ENCODE measurements at places on chromosomes 3 and 15. TPM values are rescaled to one million over a fixed set of nuclear protein-coding genes. Genes with fewer than 3 reads are reported as not detected.

GRCh38 chr3:16126634-16127033 is 47.8 kb upstream of the GALNT15 start:
- no peak overlapping the region for H3K4me3 ChIP-seq
- H3K27ac ChIP-seq, result no peak overlapping the region
- H3K4me1 ChIP-seq, result peaks cover 31% of the 10 kb centered on the region
- H3K36me3 ChIP-seq, result no peaks in the 10 kb centered on the region
- DNase-seq, result no peak
- no peaks in the 10 kb centered on the region for H3K27me3 ChIP-seq

DNA sequence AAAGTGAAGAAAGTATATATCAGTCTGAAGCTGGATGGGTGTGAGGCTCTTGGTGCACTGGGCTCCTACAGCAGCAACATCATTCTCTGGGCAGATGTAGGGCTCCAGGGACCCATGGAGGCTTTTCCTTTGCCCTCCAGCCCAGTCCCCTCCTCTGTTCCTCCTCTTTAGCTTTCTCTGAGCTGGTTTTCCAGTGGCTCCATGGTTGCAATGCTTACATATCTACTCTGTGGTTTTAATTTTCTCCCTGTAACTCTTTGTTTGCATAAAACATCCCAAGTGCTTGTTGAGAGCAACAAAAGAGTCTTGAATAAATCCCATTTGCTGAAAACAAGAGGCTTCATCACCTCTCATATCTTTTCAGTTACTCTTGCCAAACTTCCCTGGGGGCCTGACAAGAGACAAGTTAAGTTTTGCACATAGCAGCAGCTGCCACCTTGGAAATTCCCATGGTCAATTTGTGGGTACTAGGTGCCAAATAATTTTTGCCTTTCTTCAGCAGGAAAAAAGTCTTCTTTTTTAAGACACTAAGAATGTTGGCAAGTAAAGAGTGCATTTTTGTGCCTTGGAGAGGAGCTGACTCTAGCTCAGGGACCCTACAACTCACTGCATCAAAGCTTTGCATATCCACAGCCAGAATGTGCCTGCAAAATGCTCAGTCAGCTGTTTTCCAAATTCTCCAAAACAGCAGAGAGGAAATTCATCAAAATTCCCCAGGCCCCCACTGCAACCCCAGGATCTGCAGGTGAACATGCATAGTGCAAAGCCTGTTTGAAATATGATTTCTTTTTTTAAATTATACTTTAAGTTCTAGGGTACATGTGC is 41.9 kb downstream of the COLQ start:
- no peak overlapping the region for H3K4me3 ChIP-seq
- no peak overlapping the region for H3K27ac ChIP-seq
- H3K27me3 ChIP-seq, result no peaks in the 10 kb centered on the region
- DNase-seq, result no peak

Gene ACAA1
- 69.4 TPM for total RNA-seq

DNA sequence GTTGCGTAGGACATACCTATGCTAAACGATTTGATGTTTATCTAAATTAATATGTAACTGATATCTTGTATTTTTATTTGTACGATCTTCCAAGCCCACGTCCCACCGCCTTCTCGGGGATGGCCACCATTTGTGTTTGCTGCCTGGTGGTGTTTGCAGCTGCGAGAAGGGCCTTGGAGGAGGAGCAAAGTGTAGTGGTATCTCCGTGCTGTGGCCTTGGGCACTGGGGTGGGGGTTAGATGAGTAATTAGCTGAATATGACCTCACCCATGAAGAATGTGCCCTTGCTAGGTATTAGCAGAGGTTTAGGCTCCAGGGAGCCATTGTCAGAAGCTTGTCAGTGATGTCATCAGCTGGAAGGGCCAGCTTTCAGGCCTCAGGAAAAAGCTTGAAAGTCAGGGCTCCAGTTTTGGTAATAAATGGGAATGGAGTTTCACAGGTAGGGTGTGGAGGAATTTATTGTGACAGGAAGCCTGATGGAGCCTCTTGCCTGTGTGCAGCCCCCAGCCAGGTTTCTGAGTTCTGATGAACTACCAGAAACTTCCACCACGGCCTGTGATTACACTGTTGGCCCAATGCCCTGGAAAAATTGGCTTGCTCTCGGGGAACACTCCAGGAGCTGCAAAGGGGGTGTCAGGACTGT is 41.0 kb downstream of the FLNB start:
- H3K4me3 ChIP-seq, result peak overlapping the region; percentile 30
- H3K27ac ChIP-seq, result peak overlapping the region; percentile 93
- no peaks in the 10 kb centered on the region for H3K36me3 ChIP-seq

- no peak for DNase-seq
- peaks cover 22% of the 10 kb centered on the region for H3K36me3 ChIP-seq
- no peaks in the 10 kb centered on the region for H3K27me3 ChIP-seq
- no peak overlapping the region for H3K4me3 ChIP-seq
- H3K4me1 ChIP-seq, result peaks cover 15% of the 10 kb centered on the region
- no peak overlapping the region for H3K27ac ChIP-seq
Observed at GRCh38 chr15:40409366-40409765, 3.8 kb downstream of the IVD start.

- H3K4me3 ChIP-seq, result no peak overlapping the region
- no peaks in the 10 kb centered on the region for H3K4me1 ChIP-seq
- no peaks in the 10 kb centered on the region for H3K27me3 ChIP-seq
- no peak overlapping the region for H3K27ac ChIP-seq
- H3K36me3 ChIP-seq, result no peaks in the 10 kb centered on the region
Observed at GRCh38 chr15:82294061-82294690, 31.6 kb downstream of the SAXO2 start.

Gene CDCP1
- 4.2 TPM for total RNA-seq

Data from astrocyte (in vitro differentiated cells and primary cell).